PC-3 (cell line): ENCODE measurements at places on chromosomes 7 and 10.

- no peak for DNase-seq
Measured at GRCh38 chr7:1109581-1110310, 21.8 kb downstream of the GPER1 start.

GRCh38 chr10:35167342-35167741, 40.7 kb downstream of the CREM start:
- no peak for DNase-seq

DNA sequence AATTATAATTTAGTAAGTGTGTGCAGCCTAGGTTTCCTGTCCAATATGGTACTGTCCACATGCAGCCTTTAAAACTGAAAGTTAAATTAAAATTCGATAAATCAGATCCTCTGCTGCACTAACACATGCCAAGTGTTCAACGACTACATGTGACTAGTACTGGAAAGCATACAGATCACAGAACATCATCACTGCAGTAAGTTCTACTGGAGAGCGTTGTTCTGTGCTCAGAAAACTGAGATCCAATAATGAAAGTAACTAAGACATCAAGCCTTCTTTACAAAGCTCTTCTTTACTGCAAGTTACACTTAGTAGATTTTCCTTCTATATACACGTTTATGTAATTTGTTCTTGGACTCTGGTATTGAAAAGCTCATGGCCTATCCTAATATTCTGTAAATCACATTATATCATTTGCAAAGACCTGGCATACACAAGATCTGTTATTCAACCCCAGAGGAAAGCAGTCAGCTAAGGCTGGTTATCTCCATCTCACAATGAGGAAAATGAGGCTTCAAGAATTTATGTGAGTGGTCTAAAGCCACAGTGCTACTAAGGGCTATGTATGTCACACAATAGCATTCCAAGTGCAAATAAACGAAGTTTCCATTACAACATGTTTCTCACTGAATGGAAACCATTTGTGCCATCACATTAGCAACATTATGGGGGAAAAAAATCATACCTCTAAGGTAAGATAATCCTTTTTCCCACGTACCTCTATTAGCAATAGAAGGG, 77.6 kb downstream of the VPS41 start:
- DNase-seq, result no peak

GRCh38 chr10:54368984-54369383, 432.0 kb downstream of the PCDH15 start:
- DNase-seq, result peak; percentile 26

GRCh38 chr10:10734356-10735064, 283.2 kb upstream of the CELF2 start:
- DNase-seq, result no peak

GRCh38 chr10:9137368-9137767, 1082.9 kb downstream of the GATA3 start:
- DNase-seq, result no peak

GRCh38 chr10:5961405-5962100, 15.8 kb downstream of the IL15RA start:
- no peak for DNase-seq

GRCh38 chr10:27446091-27446918, 57.8 kb upstream of the RAB18 start:
- peak; percentile 51 for DNase-seq

DNA sequence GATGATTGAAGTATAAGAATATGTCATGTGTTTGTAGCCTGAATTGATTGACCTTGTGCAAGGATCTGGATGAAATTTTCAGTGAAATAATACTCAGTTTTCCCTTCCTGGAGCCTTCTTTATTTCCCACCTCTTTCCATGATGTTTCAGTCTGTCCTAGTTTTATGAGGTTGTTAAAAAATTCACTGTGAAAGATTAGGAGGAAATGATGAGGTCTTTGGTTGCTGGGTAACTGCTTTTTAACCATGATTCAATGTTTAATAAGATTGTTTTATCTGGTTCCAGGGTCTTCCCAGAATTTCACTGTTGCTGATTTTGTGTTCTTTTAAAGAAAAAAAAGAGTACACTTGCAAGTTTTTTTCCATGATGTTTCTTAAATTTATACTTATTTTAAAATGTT, 221.5 kb downstream of the MBL2 start:
- DNase-seq, result peak; percentile 78
